ENCODE measurements at places on chromosomes 2 and 18. TPM values are rescaled to one million over a fixed set of nuclear protein-coding genes. Genes with fewer than 3 reads are reported as not detected.

- DNase-seq = no peak
These were observed 27.8 kb upstream of the SERTAD2 start for GRCh38 chr2:64681479-64681967.

- no peak for DNase-seq
These were observed 142.5 kb downstream of the FMNL2 start for GRCh38 chr2:152477347-152478092.

DNA sequence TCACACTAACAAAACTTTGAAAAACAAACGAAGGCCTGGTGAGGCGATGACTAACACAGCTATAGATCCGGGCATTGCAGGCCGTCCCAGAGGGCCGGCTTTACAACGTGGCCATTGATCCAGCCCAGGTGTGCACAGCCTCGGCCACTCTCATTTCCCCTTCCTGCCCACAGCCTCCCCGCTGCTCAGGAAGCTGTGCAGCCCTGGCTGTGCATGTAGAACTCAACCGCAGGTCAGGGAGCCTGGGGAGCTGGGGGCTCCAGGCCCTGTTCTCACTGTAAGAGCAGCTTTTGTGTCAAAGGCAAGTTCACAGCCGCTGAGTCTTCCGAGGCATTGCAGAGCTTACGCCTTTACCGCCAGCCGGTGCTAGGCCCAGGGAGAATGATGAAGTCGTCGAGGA lies 87.2 kb downstream of the LONRF2 start:
- no peak for DNase-seq

DNA sequence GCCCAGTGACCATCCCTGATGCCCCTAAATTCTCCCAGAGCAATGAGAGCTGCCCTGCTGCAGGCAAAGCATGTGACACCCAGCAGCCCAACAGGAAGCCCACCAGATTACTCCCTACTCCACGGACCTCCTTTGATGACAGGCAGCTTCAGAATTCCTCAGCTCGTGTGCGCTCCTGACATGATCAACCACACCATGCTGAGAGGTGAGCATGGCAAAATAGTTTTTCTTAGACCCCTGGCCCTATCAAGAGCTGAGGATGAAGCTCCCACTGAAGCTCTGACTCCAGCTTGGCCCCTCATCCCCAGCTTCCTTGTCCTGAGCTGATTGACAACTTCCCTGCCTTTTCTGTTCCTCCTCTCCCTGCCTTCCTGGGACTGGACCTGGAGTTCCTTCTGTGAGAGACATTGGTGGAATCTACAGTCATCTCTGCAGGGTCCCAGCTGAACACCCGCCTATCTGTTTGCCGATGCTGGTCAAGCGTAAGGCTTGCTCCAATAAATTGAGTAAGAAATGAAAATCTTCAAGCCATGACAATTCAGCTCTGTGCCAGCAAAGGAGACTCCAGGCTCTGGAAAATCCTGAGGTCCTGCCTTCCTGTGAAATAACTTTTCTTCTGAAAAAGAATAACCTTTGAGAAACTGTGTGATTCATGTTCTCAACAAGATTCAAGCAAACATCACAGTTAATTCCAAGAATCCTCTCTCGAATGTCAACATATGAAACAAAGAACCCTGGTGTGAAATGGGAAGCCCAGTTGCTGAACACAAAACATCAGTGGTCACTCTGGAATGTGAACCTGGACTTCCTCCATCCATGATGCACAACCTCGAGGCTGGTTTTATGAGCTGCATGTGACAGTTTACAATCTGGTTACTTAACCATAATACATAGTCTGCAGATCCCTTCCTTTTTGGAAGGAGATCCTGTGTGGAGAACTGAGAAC lies 201.1 kb downstream of the SPP2 start:
- DNase-seq = peak; percentile 98

GRCh38 chr2:46643951-46644350 lies 164.6 kb downstream of the TMEM247 start:
- DNase-seq = peak; percentile 66

DNA sequence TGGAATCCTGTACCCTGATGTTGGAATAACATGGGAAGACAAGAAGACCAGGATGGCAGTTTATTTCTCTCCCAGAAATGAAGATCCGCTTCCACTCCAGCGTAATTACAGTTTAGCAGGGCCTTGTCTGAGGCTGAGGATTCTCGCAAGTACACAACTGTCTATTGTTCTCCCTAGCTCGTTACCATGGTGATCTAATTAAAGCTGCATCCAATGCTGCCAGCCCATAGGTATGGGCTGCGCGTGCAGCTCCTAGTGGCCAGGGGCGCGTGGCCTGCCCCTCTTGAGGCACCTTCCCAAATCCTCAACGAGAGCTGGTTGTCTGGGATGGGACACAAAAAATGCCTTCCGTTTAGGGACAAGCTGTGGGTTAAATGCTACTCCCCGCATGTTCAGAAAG lies 344.9 kb downstream of the CYRIA start:
- no peak for DNase-seq

DNA sequence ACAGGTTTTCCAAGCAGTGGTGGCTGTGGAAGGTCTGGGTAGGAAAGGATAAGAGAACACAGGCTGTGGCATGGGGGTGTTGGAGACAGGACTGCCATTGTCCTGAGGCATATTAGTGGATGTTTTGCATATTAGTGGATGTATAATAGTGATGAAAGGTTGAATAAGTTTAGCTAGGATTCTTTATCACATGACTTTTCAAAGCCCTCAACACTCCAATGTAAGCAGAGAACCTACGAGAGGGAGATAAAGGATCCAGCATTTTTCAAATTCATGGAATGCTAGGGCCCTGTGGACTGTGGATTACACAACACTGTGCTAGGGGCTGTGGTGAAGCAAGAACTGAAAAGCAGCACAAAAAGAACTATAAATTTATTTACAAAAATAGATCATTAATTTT lies 63.2 kb downstream of the POLE4 start:
- no peak for DNase-seq

GRCh38 chr2:34849827-34850226 lies 1250.7 kb upstream of the FAM98A start:
- no peak for DNase-seq

GRCh38 chr2:28620801-28621171 lies 124.9 kb downstream of the PLB1 start:
- DNase-seq = no peak

BOLL gene
- not detected for total RNA-seq

VPS54 gene
- total RNA-seq = 25.6 TPM

NDC80 gene
- total RNA-seq = 68.7 TPM

SIX2 gene
- not detected for total RNA-seq

TMEM247 gene
- total RNA-seq = not detected

Measured in A172 (cell line).